Hematopoietic multipotent progenitor cell (in vitro differentiated cells): ENCODE measurements at places on chromosomes 3 and 15.
A peak's percentile ranks its signal among the peaks of the same experiment; 100 is the strongest.

DNA sequence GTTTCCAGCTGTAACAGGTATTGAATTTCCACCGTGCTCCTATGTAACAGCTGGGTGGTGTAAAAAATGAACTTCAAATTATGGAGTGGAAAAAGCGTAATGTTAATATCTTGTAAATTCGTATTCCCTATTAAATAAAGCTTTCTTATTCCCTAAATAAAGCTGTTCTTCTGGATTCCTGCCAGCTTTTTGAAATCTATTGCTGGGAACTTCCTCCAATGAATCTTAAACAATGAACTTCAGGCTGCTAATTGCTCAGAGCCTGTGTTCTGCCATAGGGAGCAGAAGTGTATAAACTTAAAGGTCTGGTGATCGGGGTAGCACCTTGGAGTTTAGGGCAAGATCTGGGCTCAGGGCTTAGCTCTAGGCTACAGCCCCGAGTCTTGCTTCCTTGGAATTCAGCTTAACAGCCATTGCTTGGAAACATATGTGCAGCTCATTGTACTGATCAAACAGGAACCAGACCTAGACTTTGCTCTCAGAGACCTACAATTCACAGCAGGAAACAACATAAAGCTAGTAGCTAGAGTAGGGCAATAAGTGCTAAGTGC lies 1.4 kb downstream of the ARL14 start:
- DNase-seq = no peak

DNA sequence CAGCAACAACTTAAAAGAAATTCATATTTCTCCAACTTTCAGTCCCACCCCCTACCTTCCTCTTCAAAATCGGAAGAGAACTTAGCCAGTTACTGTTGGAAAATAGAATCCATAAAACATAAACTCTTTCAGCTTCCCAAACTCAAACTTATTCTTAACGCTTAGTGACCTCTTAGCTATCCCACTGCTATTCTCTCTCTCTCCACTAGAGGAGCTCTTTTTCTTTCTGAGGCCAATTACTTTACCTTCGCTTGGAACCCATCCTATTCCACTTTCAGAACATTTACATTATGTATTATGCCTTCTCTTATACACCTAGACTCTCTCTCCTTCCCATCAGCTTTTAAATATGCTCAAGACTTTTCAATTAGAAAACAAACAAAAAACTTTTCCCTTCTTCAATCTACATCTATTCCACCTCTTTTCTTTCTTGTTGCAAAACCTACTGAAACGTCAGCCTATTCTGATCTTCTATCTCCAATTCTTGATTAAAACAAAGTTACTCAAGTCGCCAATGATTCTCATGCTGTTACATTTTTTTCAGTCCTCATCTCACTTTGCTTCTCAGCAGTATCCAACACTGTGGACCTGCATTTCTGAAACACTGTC lies 13.4 kb upstream of the GHSR start:
- DNase-seq = peak; percentile 52

- DNase-seq = no peak
Observed at GRCh38 chr3:120693439-120694171, 11.6 kb upstream of the HGD start.

DNA sequence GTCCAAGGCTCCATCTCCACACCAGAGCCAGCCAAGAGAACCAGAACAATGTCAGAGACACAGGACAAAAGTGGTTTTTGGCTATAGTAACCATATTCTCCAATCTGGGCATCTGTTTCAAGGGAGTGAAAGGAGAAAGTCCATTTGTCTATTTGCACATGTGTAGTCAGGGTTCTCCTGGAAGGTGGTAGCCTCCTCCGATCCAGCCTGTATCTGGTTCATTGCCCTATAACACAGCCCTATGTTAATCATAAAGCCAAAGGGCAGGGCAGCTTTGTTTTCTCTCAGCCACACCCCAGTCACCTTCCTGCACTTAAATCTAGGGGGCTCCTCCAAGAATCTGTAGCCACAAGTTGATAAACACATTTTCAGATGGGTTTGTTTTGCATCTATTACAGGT lies 128.1 kb upstream of the ADPGK start:
- DNase-seq = no peak

DNA sequence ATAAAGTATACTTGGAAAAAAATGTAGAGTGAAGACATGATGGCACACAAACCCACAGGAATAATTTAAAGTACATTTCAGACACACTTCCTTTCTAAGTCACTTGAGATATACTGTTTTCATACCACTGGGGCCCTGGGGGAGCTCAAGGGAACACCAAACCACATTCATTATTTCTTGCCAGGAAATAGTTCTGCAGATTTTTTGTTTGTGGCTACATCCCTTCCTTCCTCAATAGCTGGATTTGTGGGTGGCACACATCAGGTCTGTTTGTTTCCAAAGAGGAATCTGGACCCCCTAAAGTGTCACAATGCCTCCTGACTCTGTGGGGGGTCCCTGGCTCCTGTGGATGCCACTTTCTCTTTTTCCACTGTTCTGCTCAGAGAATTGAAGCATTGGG lies 153.5 kb upstream of the COL8A1 start:
- no peak for DNase-seq

- no peak for DNase-seq
Observed at GRCh38 chr3:1195947-1196346, 103.1 kb downstream of the CNTN6 start.

DNA sequence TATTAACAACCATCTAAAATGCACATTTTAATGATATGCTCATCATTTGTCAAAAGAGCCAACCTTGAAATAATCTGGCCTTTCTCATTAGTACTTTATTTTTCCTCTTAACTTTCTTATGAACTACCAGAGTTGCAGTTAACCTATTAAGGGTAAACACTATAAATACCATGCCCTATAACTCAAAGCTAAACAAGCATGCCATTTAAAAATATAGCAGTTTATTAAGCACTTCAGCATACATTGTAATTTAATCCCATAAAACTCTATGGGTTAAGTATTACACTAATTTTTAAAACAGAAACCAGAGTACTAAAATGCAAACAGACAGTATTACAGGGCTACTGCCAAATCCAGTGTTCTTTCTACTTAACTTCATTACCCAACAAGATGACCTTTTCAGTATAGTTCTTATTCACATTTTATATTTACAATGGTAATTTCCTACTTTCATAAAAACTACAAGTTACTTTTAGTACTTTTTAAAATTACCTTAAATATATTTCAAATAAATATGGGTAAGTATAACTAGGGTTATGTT lies 11.8 kb downstream of the NPTN start:
- DNase-seq = no peak

- DNase-seq = no peak
Observed at GRCh38 chr15:73569361-73569760, 63.8 kb downstream of the NPTN start.

DNA sequence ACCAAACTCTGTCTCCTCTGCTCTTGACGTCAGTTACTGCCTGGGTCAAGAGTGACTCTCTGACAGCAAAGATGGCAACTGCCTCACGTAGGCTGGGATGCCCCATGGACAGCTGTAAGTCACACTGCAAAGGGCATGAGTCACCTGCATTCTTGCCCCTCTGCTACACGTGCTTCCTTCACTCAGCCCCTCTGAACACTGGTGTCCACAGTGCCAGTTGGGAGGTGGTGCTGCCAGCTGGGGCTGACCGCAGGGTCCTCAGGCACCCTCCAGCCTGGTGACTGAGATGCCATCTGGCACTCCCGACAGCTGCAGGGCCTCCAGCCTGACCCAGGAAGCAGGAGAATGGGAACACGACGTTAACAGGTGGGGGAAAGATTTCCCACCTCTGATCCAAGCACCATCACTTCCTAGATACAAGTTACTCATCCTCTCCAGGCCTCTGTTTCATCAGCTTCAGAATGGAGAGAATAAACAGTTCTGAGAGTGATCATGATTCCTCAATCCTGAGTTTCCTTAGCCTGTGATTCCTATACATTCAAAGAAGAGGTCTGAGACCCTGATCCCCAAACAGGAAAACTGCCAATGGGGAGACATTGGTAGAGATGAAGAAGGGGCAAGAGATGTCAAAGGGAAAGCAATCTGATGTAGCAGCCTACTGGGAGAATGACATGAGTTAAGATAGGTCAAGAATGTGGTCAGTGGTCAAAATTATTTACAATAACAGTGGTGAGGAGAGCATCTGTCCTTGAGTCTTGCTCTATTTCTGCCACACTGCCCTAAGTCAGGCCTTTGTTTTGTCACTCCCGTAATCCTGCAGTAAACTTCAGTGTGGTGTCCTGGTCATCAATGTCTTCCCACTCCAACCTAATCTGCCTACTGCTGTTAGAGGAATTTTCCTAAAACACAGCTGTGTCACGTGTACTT lies 86.1 kb upstream of the BCL6 start:
- no peak for DNase-seq

DNA sequence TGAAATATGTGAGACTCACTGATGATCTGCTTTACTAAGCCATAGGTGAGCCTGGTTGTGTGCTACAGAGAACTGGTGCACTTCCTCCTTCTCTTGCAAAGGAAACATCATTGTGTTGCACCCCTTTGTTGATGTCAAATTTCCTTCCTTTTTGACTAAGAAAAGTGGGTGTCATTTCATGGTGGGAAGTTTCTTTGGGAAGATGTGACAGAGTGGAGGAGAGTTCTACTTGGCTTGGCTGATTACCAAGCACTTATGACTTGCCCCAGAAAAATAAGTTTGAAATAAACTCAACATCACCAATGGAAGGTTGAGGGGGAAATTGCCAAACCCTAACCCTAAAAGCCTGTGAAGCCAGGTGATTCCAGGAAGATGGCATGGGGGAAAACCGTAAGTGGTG lies 53.5 kb upstream of the KIF23 start:
- DNase-seq = no peak

DNA sequence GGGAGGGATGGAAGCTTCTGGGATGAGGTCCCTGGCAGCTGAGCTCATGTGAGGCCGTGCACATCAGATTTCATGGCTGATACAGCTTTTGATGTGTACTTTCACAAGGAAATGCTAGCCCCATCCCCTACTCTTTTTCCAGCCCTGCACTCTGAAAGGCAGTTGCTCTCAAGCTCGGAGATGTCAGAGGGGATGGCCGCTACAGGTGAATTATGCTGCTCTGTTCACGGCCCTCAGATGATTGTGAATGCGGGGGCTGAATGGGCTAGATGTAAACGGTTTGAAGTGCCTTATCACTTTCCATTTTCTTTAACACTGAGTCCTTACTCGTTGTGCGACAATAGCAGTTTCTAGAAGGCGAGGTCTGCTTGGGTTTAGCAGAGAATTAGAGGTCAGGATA lies 88.0 kb upstream of the RASGRF1 start:
- DNase-seq = no peak

GRCh38 chr15:32843219-32843815 lies 125.5 kb downstream of the GREM1 start:
- DNase-seq = no peak

GRCh38 chr15:101613130-101614000 lies 38.8 kb downstream of the TM2D3 start:
- no peak for DNase-seq

DNA sequence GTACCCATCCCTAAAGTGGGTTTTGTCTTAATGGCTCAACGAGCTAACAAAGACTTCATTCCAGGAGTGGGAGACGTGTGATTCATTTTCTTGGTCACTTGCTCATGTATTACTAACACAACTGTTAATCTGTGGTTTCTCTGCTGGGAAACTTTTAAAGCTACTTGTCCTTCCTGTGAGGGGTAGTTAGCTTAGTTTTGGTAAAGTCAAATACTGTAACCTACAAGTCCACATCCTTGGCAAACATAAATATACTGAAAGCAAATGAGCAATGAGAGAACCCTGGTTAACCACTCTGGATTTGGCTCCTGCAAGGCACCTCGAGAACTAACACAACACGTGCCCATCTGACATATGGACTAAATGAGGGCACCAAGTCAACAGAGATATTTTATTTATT lies 19.9 kb downstream of the NOX5 start:
- DNase-seq = no peak

DNA sequence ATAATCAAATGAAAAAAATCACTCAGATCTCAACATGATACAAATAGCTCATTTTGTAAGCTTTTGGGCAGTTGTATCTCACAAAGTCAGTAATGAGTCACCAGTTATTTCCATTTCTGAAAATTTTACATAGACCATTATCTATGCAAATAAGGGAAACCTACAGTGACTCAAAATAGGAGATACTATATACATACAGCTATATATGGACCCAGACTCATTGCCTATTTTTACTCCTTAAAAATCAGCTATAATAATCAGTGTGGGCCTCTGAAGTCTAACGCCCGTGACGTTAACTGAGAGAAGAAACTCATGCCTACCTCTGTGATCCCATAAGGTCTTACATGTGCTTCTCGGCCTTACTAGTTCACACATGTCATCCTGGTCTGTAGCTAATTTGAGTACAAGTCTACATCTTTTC lies 31.6 kb downstream of the LRIG1 start:
- no peak for DNase-seq

GRCh38 chr15:66730168-66731021 lies 28.4 kb downstream of the SMAD6 start:
- DNase-seq = no peak

GRCh38 chr3:154324919-154325318 lies 632 bp upstream of the DHX36 start:
- no peak for DNase-seq

DNA sequence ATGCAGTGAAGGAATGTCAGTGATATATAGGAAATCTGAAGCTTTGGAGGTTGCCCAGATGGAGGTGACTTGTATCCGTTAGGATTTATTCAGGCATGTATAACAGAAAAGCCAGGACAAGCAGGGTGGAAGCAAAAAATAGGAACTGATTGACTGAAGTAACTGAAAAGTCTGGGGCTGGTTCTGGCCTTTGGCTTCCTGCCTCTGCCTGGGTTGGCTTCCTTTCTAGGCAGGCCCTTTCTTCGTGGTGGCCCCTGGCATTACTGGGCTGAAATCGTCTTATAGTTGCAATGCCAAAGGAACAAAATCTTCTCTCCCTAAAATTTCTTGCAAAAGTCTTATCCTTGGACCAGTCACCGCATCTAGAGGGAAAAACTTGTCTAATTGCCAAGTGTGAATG lies 386.1 kb downstream of the PTPRG start:
- no peak for DNase-seq

DNA sequence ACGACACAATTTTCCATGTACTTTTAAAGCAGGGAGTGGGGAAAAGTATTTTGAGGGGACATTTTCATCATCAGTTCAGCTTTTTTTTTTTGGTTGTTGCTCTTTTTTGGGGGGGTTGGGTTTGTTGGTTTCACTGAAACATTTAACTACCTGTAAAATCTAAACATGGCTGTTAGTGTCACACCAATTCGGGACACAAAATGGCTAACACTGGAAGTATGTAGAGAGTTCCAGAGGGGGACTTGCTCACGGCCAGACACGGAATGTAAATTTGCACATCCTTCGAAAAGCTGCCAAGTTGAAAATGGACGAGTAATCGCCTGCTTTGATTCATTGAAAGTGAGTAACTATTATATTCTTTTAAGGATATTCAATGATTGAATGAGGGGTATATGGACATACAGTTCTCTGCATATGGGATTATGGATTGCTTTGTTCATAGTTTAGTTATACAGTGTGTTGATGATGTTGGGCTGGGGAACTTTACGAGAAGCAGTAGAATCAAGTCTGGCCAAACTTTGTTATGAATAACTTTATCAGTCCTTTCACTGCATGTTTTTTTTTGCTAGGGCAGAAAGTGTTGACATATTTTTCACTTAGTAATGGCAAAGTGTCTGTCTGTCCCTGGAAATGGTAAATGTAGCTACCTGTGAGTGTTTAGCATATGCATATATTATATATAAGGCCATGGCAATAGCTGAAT lies 31.5 kb downstream of the MBNL1 start:
- DNase-seq = no peak
